ENCODE measurements at places on chromosomes 11 and 22.

- DNase-seq = no peak
Observed at GRCh38 chr11:117932426-117932825, 3.2 kb upstream of the TMPRSS13 start.

DNA sequence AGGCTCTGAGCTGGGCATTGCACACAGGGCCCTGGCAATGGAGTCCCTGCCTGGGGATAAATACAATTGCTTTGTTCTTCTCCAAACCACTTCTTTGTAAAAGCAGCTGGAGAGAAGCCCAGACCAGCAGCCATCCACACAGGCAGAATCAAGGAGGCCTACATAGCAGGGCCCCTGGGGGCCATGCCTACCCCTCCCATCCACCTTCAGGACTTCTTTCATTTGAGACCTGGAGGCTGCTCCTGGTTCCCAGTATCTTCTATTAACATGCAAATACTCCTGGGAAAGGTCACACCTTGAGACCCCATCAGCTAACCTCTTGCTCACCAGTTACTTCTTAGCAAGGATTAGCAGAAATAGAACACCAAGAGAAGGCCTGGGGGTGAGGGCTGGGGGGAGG, 511.1 kb downstream of the SOX6 start:
- no peak for DNase-seq

DNA sequence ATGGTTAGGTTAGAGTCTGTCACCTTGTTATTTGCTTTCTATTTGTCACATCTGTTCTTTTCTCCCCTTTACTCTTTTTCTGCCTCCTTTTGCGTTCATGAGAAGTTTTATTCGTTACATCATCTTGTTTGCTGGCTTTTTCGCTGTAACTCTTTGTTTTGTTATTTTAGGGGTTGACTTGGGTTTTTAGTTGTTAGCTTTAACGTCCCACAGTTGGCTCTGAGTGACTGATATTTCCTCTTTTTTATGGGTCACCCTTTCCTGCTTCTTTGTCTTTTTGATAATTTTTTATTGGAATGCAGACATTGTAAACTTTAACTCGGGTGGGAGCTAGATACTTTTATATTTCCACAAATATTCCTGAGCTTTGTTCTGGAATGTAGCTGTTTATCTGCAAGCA, 13.3 kb upstream of the TNNT3 start:
- no peak for DNase-seq

GRCh38 chr11:74429205-74429604, 31.0 kb upstream of the PGM2L1 start:
- DNase-seq = no peak

DNA sequence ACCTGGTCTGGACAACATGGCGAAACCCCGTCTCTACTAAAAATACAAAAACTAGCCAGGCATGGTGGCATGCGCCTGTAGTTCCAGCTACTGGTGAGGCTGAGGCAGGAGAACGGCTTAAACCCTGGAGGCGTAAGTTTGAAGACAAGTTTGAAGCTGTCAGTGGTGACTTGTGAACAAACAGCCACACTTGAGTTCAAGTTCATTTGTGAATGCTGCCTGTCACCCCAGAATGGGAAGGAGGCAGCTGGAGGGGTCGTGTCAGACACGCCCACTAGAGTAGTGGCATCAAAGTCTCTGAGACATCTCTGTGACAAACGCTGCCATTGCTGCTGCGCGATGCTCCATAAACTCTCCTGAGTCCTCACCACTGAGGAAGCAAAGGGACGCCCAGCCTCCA, 74.2 kb downstream of the DGCR2 start:
- no peak for DNase-seq

All from RPMI8226 (cell line).